Activated CD4-positive, alpha-beta memory T cell treated with anti-CD3 and anti-CD28 coated beads, Interleukin-2, amount 10 ng/mL, durations not matched to agents 7 days and 5 days (primary cell): ENCODE measurements at places on chromosomes 6 and 20. TPM values are rescaled to one million over a fixed set of nuclear protein-coding genes. Genes with fewer than 3 reads are reported as not detected.

LKAAEAR1 gene
- 0.38 TPM for total RNA-seq

CYP21A2 gene
- total RNA-seq = 0.23 TPM

WDR46 gene
- total RNA-seq = 41.7 TPM

DNA sequence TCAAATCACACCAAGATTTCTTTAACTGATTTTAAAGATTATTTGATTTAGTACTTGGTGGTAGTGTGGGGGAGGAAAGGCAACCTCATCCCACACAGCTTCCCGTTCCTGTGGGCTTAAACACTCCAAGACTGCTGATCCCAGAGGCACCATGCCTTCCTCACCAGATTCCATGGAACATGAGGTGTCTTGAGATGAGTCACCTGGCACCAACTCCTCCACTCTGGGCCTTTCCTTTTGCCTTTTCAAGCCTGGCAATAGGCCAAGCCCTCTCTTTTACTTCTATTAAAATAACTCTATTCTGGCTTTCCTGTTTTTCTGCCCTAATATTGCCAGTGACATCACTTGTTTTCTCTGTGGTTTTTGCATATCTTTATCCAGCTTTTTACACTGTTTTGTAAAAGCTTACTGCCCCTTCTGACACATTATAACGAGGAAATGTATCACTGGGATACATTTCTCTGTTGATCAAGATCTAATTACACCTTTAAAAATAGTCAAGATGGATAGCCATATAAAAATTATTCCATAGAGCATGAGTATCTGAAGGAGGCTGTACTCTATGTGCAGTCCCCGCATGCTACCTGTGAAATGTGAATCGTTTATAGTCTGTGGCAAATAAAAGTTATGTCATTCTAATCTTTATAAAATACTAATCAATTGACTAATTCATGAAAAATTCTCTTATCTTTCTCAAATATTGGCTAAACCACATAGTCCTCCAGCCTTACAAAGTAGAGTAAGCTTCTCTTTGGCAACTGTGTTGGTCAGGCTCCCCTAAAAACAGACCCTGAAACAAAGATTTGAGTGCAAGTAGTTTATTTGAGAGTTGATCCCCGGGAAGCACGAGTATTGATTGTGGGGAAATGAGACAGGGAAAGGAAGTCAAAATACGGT is 257.8 kb upstream of the KCNQ5 start:
- H3K4me3 ChIP-seq = no peak overlapping the region
- no peak overlapping the region for H3K27ac ChIP-seq
- DNase-seq = no peak
- H3K4me1 ChIP-seq = no peaks in the 10 kb centered on the region
- peaks cover 2% of the 10 kb centered on the region for H3K27me3 ChIP-seq

GRCh38 chr6:164531736-164532135 is 777.7 kb downstream of the C6orf118 start:
- no peaks in the 10 kb centered on the region for H3K27me3 ChIP-seq
- no peak overlapping the region for H3K4me3 ChIP-seq
- H3K27ac ChIP-seq = no peak overlapping the region
- DNase-seq = no peak
- H3K36me3 ChIP-seq = no peaks in the 10 kb centered on the region
- H3K4me1 ChIP-seq = no peaks in the 10 kb centered on the region

DNA sequence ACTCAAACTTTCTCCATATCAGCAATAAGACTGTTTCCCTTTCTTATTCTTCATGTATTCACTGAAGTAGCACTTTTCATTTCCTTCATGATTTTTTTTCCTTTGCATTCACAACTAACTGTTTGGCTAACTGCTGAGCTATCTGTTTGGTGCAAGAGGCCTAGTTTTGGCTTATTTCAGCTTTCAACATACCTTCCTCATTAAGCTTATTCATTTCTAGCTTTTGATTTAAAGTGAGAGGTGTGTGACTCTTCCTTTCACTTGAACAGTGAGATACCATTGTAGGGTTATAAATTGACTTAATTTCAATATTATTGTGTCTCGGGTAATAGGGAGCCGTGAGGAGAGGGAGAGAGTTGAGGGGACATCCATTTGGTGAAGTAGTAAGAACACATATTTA is 262.0 kb upstream of the PREP start:
- no peak overlapping the region for H3K4me3 ChIP-seq
- H3K36me3 ChIP-seq = peaks cover 19% of the 10 kb centered on the region
- peaks cover 12% of the 10 kb centered on the region for H3K4me1 ChIP-seq
- no peak for DNase-seq
- H3K27ac ChIP-seq = no peak overlapping the region

DNA sequence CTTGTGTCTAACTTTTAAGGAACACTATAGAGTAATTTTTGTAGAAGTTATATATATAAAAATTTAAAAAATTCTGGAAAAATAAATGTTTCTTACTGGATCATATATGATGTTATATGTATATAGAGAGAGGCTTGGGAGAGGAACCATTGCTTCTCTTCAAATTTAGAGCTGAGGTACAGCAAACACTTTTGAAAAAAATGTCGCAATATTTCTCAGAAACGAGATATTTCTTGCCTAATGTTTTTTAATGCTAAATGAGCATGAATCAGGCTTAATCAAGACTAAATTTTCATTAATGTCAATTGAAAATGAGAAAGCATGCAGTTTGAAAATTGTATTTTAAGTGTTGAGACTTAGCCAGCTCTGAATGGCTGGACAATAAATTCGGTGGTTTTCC is 2.6 kb downstream of the PKIB start:
- DNase-seq = no peak
- H3K4me3 ChIP-seq = no peak overlapping the region
- H3K27ac ChIP-seq = no peak overlapping the region
- H3K27me3 ChIP-seq = peaks cover 43% of the 10 kb centered on the region

DNA sequence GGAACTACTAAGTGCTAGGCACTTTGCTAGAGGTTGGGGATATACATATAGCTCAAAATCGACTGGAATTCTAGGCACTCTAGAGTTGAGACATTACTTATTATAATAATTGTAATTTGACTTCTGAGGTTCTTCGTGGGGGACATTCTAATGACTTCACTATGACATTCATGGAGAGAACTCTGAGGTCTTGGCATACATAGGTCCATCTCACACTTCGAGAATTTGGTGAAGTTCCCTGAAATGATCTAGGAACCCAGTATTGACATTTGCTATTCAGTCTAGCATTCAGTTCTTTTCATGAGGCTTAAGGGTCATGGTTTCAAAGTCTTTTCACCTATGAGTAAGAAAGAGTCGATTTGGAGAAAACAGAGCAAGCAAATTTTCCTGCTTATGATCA is 446.6 kb upstream of the JAG1 start:
- H3K27me3 ChIP-seq = no peaks in the 10 kb centered on the region
- no peak overlapping the region for H3K27ac ChIP-seq
- no peak overlapping the region for H3K4me3 ChIP-seq
- H3K36me3 ChIP-seq = no peaks in the 10 kb centered on the region

DNA sequence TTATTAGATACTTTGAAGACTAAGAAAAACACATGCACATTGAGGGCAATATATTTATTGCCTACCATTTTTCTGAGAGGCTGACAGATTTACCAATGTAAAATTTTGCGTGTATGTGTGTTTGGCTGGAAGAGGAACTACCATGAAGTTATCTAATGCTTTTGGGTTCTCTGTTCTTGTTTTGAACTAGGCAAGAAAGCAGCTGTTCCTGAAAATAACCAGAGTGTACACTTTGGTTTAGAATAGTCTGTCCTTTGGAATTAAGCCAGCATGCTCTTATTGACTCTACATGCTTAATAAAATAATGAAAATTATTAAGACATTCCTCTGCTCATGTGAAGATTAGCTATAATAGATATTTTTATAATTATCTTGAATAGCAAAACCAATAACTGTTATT is 129.2 kb downstream of the MYB start:
- DNase-seq = no peak
- H3K36me3 ChIP-seq = peaks cover 9% of the 10 kb centered on the region
- no peak overlapping the region for H3K4me3 ChIP-seq
- H3K4me1 ChIP-seq = peaks cover 5% of the 10 kb centered on the region
- H3K27ac ChIP-seq = no peak overlapping the region
- H3K27me3 ChIP-seq = no peaks in the 10 kb centered on the region

DNA sequence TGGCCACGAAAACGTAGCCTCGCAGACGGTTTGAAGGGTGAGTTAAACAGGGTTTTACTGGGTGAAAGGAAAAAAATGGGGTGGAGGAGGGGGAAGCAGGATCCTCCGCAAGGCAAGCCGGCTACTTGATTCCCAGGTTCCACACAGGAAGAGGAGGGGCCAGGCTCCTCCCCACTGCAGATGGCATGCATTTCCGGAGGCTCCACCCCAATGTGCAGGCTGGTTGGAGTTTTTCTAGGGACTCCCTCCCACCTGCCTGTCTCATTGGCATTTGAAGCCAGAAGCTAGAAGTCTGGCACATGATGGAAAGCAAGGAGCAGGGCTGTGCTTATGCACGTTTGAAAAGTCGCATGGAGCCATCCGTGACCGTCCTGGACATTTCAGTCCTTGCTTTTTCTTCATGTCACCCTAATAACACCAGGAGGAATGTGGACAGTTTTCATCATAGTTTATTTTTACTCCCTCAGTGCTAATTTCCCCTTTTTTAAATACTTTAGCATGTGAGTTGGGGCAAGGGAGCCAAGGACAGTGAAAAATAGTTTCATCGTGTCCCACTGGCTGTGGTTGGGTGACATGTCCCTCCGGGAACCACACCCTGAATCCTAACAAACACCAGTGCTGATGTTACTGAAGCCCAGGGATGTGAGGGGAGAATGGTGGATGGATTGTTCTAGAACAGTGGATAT is 100.1 kb upstream of the INSM1 start:
- DNase-seq = no peak
- peaks cover 3% of the 10 kb centered on the region for H3K27me3 ChIP-seq

GRCh38 chr6:136975089-136975715 is 53.1 kb downstream of the SLC35D3 start:
- no peak for DNase-seq
- H3K4me3 ChIP-seq = no peak overlapping the region
- H3K27me3 ChIP-seq = peaks cover 27% of the 10 kb centered on the region
- no peak overlapping the region for H3K27ac ChIP-seq

- DNase-seq = no peak
- H3K36me3 ChIP-seq = peaks cover 47% of the 10 kb centered on the region
- no peaks in the 10 kb centered on the region for H3K27me3 ChIP-seq
- H3K4me3 ChIP-seq = no peak overlapping the region
- no peak overlapping the region for H3K27ac ChIP-seq
These were observed 33.3 kb downstream of the ZC3H12D start for GRCh38 chr6:149451376-149452036.

GRCh38 chr20:10805764-10806163 is 132.0 kb upstream of the JAG1 start:
- no peak for DNase-seq
- H3K27ac ChIP-seq = no peak overlapping the region
- H3K4me3 ChIP-seq = no peak overlapping the region
- no peaks in the 10 kb centered on the region for H3K36me3 ChIP-seq
- H3K4me1 ChIP-seq = no peaks in the 10 kb centered on the region

GRCh38 chr20:37922016-37922415 is 19.1 kb downstream of the VSTM2L start:
- H3K4me1 ChIP-seq = peaks cover 13% of the 10 kb centered on the region
- no peaks in the 10 kb centered on the region for H3K36me3 ChIP-seq
- peak; percentile 32 for DNase-seq

DNA sequence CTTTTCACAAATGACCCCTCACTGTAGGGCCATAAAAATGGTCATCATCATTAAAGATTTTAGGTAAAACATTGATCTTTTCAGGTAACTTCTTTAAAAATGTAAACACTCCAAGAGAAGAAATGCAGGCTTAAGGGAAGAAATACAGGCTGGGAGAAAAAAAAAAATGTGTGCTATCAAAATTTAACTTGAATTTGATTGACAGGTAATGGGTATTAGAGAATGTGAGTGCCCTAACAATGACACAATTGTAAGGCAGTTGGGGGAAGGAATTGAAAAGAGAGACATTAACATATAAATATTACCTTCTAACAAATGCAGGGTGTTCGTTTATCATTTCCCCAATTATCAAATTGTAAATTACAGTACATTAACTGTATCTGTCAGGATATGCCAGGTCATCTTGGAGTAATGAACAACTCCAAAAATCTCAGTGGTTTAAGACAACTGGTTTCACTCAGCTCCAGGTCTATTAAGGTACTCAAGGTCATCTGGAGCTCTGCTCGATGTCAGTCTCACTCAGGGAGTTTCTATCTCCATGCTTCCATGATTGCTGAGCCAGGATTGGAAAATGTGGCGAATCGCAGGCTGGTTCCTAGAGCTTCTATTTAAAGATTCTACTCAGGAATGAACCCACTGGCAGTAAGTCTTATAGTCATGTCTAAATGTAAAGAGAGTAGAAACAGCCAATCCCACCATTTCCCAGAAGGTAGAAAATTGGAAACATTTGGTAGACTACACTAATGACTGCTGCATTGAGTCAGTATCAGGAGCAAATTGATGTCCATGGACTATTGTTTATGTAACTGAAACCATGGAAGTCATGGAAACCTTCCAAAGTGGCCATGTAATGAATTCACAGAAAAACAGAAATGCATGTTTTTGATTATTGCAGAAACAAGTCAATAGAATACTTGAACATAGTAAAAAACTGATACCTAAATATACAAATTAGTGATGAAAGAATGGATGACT is 55.6 kb downstream of the FRK start:
- H3K27me3 ChIP-seq = peaks cover 9% of the 10 kb centered on the region
- H3K27ac ChIP-seq = no peak overlapping the region
- DNase-seq = no peak
- H3K36me3 ChIP-seq = no peaks in the 10 kb centered on the region
- H3K4me3 ChIP-seq = no peak overlapping the region

DNA sequence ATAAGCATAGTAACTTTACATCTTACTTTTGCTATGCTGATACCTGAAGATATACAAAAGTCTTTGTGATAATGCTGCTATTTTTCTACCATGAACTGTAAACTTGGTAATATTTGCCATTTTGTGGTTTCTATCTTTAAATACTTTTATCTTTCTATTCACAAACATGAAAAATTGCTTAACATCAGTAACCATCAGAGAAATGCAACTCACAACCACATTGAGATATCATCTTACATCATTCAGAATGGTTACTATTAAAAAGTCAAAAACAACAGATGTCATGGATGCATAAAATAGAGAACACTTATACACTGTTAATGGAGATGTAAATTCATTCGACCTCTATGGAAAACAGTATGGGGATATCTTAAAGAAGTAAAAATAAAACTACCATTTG is 112.0 kb downstream of the TRDN start:
- no peaks in the 10 kb centered on the region for H3K4me1 ChIP-seq
- no peak overlapping the region for H3K27ac ChIP-seq
- DNase-seq = no peak
- no peaks in the 10 kb centered on the region for H3K27me3 ChIP-seq
